ELF-1 (cell line): ENCODE measurements at places on chromosomes 13 and 19.
A peak's percentile ranks its signal among the peaks of the same experiment; 100 is the strongest.

GRCh38 chr19:51690454-51691073 lies 2.6 kb upstream of the SPACA6 start:
- DNase-seq = peak; percentile 88

GRCh38 chr13:109301726-109302125 lies 484.7 kb downstream of the IRS2 start:
- DNase-seq = no peak

DNA sequence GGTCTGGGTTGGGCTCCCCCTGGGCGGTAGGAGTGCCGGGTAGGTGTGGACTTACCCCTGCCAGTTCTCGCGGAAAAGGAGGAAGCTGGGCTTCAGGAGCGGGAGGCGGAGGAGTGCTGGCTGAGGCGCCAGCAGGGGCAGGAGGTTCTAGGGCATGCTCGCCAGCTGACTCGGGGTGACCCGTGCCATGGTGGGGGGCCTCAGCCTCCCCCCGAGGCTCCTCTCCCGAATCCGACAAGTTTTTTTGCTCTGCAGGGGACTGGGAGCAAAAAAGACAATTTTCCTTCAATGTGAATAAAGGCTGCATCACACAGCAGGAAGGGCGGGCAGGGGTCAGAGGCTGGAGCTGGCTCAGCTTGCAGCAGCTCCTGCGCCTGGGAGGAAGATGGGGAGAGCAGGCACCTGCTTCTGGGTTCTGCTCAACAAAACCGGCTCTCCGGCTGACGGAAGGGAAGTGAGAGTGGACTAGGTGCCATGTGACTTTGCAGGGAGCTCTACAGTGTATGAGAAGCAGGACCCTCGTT lies 26.5 kb downstream of the RANBP3 start:
- DNase-seq = peak; percentile 49

DNA sequence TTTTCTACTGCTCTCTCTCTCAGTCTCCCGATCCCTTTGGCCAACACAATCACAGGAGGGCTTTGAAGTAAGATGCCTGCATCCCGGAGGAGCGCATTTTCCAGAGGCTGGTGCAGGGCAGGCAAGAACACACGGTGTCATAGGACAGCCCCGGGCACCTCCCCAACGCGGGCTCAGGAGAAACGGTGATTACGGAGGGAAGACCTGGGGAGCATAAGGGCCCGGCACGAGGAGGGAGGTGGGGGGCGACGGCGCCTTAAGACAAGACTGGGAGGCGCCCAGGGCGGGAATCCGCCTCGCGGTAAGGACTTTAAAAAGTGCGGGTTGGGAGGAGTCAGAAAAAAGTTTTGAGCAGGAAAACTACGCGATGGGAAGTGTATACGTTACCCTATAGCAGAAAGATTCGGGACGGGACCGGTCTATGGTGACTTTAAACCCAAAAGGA lies 18.7 kb upstream of the ZNF888 start:
- DNase-seq = peak; percentile 67

GRCh38 chr19:16726916-16727315 lies 7.3 kb downstream of the NWD1 start:
- DNase-seq = no peak

- DNase-seq = peak; percentile 25
These were observed 622 bp downstream of the RASA3 start for GRCh38 chr13:114131583-114132418.

- no peak for DNase-seq
These were observed 216.7 kb downstream of the ATP8A2 start for GRCh38 chr13:25588336-25589060.

DNA sequence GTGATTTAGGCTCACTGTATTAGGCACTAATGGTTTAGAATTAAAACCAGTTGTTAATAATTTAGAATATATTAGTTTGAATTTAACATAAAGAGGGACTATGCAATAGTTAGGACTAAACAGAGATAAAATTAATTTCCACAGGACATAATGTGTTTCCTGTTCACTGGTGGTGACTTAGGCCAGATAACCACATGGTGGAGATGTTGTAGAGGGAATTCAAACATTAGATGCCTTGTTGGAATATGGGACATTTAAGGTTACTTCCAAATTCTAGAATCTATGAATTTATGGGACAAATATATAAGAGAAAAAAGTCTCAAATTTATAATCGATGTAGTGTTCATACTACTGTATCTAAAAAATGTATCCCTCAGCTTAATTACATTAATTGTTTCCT lies 615.5 kb upstream of the KLHL1 start:
- no peak for DNase-seq

DNA sequence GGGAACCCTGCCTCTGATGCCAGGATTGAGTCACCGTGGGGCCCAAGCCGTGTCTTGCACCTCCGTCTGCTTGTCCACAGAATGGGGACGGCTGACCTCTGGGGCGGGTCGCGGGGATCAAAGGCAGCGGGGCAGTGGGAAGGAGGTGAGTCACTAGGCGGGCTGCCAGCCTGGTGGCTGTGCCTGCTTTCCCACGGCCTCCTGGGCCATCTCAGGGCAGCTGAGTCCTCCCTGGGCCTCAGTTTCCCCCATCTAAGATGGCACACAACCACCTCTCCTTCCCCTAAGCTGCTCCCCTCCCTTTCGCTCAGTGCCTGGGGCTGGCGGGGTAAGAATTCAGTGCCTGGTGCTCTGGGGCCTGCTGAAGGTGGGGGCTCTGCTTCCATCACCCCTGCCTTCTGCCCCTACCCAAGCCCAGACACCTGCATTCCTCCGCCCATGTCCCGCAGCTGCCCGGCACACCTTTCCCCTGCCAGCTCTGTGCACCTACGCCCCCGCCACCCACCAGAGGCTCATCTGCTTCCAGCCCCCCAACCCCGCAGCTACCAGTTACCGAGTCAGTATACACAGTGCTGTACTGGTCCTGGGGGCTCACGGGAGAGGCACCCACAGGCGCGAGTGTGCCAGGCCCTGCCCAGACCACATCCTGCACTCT lies 3.5 kb downstream of the MKNK2 start:
- no peak for DNase-seq

GRCh38 chr19:2469102-2469914 lies 6.6 kb upstream of the GADD45B start:
- DNase-seq = peak; percentile 95

GRCh38 chr19:2494084-2494446 lies 18.1 kb downstream of the GADD45B start:
- DNase-seq = peak; percentile 40

GRCh38 chr13:110430391-110431336 lies 123.6 kb downstream of the COL4A2 start:
- no peak for DNase-seq

GRCh38 chr19:52535771-52536447 lies 8.4 kb downstream of the ZNF808 start:
- peak; percentile 91 for DNase-seq

GRCh38 chr13:101930331-101930730 lies 471.5 kb downstream of the FGF14 start:
- no peak for DNase-seq

DNA sequence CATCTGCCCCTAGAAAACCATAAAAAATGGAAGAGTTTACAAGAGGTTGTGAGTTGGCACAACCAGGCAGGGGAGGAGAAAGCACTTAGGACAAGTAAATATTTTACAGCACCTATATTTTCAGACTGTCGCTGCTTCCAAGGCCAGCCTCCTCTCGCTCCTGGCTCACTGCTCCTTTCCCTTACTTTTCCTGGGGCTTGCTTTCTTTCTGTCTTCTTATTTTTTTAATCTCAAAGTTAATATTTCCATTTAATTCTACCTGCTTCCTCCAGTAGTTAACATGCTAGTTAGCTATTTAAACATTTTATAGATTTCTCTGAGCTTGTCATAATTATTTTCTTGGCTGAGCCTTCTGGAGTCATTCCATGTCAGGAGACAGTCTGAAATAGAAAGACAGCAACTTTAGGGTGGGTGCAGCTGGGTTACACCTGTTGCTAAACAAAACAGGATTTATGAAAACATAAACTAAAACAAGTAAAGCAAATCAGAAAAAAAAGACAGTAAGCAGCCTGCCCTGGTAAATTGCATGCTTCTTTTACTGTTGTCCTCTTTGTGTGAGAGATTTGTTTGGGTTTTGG lies 330.1 kb downstream of the DLEU7 start:
- DNase-seq = no peak

- DNase-seq = no peak
These were observed 10.1 kb downstream of the B3GLCT start for GRCh38 chr13:31209841-31210210.

- peak; percentile 61 for DNase-seq
These were observed 44.6 kb downstream of the ZNF787 start for GRCh38 chr19:56076498-56076897.

- no peak for DNase-seq
These were observed 184.2 kb downstream of the PTPRS start for GRCh38 chr19:5156231-5156986.

- no peak for DNase-seq
These were observed 189.1 kb downstream of the GGACT start for GRCh38 chr13:100399455-100399854.

- no peak for DNase-seq
These were observed 287 bp upstream of the B3GLCT start for GRCh38 chr13:31199527-31199848.

DNA sequence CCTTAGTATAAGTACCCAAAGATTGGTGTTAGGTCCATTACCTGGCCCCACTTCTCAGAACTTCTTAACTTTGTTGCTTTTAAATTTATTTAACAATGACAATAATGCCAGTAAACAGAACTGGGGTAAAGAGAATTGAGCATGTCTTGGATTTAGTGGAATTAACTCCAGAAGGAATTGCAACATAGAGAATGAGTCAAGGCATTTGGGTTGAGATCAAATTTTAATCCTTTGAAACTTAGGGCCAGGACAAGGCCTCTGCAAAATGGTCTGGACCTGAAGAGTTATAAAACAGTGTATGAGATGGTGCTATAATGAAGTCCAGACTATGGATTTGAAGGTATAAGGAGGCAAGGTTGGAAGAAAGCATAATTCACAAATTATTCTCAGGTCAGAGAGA lies 1030.4 kb downstream of the SLITRK5 start:
- DNase-seq = no peak

GRCh38 chr13:26727633-26728032 lies 33.0 kb downstream of the GPR12 start:
- no peak for DNase-seq

GRCh38 chr13:98490195-98490836 lies 86.6 kb downstream of the STK24 start:
- no peak for DNase-seq

- DNase-seq = no peak
These were observed 498 bp downstream of the PROZ start for GRCh38 chr13:113158946-113159345.

DNA sequence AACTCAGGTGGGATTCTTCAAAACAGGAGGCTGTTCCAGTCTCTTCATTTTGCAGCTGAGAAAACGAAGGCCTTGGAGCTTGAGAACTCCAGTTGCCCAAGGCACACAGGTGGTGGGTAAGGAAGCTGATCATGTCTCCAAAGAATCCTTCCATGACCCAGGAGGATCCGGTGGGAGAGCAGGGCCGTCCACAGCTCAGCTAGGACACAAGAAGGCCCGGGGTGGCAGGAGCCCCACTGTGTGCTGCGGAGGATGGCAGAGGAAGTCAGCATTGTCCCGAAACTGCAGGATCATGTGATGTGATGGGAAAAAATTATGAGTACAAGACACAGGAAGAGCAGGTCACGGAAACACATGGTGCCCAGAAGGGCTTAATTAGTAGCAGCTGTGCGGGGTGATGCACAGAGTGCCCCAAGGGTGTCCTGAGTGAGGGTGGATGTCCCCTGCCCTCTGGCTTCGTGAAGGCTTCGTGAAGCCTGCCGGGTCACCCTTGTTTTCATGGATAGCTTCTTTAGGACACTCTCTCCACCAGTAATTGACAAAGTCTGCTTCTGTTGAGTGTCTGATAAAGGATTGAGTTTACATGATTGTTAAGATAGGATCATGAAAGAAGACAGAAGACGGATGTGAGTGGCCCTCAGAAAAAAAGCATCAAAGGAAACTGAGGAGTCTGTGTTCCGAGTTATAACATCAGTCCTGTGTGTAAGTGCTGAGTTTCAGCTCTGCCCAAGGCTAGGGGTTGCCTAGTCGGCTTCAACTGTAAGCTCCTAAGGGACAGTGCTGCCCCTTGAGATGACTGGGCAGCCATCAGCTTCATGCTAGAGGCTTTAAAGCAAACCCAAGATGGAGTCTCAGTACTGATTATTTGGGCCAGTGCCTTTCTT lies 33.8 kb upstream of the SACS start:
- DNase-seq = peak; percentile 58

- DNase-seq = no peak
These were observed 22.2 kb upstream of the SERPINE3 start for GRCh38 chr13:51317262-51317661.

- DNase-seq = no peak
These were observed 91.1 kb downstream of the ZC3H13 start for GRCh38 chr13:45961468-45961867.

DNA sequence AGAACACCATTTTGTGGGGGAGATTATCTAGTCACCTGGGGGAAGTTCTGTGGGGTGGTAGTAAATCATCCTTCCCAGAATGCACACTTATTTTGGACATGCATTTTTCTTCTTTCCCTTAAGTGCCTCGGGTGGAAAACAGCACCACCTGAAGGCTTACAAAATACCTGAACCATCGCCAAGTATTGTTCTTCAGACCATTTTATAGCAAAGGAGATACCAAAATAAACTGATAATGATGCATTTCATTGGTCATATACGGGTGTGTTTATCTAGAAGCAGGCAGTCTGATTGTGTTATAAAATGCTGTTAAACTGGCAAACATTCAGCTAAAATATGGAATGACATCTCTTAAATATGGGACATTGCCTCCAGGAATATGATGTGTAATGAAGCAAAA lies 1034.7 kb downstream of the SLITRK1 start:
- DNase-seq = no peak

GRCh38 chr13:75489502-75490263 lies 7.7 kb upstream of the TBC1D4 start:
- no peak for DNase-seq

GRCh38 chr13:106533101-106533942 lies 2.1 kb downstream of the EFNB2 start:
- peak; percentile 88 for DNase-seq

DNA sequence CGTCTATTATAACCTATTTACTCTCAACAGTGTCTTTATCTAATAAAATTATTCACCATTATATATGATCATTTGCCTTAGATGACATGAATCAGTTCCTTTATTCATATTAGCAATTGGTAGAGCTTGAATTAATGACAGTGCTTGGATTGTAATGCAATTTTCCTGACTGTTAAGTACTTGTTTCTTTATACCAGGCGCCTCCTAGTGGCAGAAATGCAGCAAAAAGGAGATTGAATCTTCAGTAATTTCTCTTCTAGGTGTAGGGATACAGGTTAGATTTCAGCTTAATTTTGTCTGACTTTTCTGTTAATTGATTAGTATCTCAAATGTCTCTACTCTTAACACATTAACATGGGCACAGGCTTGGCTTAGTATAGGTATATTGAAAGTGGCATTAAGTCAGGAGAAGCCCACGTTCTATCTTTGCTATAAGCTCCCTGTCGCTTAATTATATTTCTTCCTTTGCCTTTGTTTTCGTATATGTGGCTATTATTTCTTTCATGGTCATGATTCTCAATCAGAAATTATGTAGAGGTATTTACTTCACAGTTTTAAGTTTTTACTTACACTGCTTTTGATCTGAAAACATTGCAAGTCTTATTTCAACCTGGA lies 9.1 kb upstream of the LHFPL6 start:
- DNase-seq = no peak

- no peak for DNase-seq
These were observed 12.1 kb downstream of the TYK2 start for GRCh38 chr19:10368101-10368803.

- DNase-seq = no peak
These were observed 47.0 kb upstream of the C13orf46 start for GRCh38 chr13:114020750-114021463.
